ENCODE measurements at places on chromosomes 1 and 21.

GRCh38 chr1:70909262-70909822, 138.3 kb downstream of the PTGER3 start:
- no peak for DNase-seq

GRCh38 chr1:177937174-177937770, 32.6 kb downstream of the SEC16B start:
- no peak for DNase-seq

DNA sequence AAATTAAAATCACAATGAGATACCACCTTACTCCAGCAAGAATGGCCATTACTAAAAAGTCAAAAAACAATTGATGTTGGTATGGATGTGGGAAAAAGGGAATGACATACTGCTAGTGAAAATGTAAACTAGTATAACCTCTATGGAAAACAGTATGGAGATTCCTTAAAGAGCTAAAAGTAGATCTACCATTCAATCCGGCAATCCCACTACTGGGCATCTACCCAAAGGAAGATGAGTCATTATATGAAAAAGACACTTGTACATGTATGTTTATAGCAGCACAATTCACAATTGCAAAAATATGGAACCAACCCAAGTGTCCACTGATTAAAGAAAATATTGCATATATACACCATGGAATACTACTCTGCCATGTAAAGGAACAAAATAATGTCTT, 37.2 kb downstream of the SUSD4 start:
- DNase-seq = no peak

DNA sequence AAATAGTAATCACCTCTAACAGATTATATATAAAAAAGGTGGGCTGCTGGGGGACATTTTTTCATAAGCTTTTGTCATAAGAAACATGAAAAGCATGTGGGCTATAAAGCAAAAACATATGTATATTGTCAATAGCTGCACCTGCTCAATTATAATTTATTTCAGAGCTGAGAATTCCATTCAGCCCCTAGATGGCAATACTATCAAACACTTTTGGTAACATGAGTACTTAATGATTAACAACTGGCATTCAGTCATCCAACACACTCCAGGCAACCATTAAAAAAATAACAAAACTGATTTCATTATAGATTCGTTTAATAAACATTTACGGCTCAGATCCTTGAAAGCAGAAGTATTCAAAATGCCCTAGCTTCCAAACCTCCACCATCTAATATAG, 115.1 kb downstream of the KCTD3 start:
- DNase-seq = no peak

DNA sequence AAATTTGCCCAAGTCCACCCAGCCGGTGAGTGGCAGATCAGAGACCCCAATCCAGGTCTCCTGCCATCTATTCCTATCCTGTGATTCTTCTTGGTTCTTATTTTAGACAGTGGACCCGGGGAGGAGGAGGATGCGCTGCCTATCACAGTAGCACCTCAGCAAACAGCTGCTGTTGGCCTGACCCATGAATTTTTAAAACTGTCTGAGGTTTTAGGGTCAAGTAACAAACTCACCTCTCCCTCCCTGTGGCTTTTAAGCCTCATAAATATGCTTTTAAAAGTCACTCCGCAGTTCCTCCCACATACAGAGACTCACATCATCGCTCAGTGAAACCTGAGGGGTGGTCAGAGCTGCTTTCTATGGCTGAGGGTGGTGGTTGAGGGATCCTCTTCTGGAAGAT, 128.6 kb downstream of the NAV1 start:
- no peak for DNase-seq

DNA sequence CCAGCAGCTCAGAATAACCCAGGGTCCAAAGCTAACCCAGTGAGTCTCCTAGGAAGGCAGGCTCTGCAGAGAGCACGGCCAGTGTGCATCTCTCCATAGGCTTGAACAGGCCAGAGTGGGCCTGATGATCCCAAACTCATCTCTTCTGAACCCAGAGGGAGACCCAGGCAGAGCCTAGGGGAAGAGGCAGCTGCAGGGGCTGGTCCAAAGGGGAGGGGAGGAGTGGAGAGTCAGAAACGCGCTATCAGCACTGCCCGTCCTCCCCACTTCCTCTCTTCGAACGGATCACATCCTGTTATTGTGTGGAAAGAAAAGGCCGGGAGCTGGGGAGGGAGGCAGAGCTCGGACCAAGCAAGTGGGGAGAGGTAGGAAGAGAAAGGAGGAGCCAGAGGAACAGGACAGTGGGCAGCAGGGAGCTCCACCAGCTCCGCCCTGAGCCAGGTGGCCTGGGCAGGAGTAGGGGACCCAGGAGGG, 20.2 kb downstream of the TAL1 start:
- DNase-seq = no peak

- DNase-seq = no peak
Measured at GRCh38 chr1:17597651-17598050, 58.2 kb downstream of the ARHGEF10L start.

GRCh38 chr1:226223157-226223785, at the start of gene MIXL1:
Gene MIXL1, plus strand, starts transcription at chr1:226223664. Its CDS starts 18 bp downstream, at chr1:226223682.
- DNase-seq = no peak

GRCh38 chr1:117606649-117607430, 992 bp downstream of the TENT5C start:
- DNase-seq = peak; percentile 96

DNA sequence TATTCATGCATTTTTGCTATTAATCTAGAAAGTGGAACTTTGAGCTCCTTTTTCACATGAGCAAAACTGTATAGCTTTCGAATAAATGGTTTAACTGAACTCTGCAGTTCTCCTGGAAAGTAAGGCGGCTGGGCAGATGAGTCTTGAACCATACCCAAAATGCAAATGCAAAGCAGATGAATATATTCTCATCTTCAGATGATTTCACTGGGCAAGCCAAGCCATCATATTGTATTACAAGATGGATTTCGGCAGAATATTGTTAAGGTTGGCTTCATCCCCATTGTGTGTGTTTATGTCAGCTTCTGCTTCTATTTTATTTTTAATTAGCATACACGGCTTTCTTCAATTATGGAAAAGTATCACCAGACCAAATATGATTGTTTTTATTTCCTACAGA, 209.6 kb downstream of the GREM2 start:
- no peak for DNase-seq

- DNase-seq = no peak
Measured at GRCh38 chr1:20981915-20982314, 194.8 kb downstream of the EIF4G3 start.

DNA sequence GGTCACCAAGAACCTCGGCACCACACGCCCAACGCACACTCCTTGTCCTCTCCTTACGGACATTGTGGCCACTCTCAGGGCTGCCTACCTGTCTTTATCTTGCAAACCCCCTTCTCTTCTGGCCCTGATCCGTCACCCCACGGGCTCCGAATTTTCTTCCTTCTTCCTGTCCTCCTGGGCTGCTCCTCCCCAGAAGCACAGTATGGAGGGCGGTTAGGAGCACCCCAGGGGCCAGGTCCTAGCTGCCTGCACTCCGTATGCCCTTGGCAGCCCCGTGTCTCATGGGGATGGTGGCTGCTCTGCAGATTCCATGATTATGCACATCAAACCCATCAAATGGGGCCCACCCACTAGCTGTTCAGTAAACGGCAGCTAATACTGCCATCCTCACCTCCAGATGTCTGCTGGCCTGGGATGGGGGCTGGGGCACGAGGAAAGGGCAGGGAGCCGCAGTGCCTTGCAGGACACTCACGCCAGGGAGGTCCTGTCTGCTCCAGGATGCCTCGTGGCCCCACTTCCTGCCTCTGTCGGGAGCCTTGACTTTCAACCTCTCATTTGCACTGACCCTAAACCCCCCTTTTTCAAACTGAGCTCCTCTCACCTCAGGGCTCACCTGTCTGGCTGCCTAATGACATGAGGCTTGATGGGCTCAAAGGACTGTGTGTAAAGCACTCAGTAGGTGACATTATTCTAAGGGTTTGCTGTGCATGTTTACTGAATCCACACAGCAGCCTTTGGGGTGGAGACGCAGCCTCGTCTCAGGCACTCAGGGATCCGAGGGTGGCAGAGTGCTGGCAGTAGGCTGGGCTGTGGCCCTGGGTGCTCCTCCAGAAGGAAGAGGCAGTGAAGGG, 4.4 kb downstream of the TTC34 start:
- no peak for DNase-seq

DNA sequence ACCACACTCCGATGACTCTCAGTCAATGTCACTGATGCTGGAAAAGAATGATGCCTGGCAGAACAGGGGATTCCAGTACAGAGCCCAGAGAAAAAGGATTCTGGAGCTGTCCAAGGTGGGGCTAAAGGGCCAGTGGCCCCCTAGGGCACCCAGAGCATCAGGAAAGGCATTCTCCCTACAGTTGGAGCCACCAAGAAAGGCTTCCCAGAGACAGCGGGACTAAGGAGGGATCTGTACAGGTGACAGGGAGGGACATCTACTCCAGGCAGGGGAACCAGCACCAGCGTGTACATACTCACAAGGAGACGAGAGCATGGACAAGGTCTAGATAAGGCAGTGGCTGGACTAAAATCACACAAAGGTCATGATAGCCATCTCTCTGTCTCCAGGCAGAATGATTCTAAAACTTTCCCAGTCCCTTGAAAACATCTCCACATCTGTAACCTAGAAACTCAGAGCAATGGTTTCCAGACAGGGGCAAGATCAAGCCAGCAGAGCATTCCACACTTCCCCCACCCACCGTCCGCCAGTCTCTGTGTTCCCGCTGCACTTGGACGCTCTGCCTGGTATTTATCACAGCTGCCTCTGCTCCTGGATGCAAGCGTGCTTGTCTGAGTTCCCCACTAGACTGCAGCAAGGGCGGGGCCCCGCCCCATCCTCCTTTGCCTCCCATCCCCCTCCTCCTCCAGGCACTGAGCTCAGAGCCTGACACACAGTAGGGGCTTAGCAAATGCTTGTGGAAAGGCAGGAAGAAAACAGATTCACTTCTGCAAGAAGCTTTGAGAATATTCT, 111.6 kb upstream of the ZC3H12A start:
- no peak for DNase-seq

DNA sequence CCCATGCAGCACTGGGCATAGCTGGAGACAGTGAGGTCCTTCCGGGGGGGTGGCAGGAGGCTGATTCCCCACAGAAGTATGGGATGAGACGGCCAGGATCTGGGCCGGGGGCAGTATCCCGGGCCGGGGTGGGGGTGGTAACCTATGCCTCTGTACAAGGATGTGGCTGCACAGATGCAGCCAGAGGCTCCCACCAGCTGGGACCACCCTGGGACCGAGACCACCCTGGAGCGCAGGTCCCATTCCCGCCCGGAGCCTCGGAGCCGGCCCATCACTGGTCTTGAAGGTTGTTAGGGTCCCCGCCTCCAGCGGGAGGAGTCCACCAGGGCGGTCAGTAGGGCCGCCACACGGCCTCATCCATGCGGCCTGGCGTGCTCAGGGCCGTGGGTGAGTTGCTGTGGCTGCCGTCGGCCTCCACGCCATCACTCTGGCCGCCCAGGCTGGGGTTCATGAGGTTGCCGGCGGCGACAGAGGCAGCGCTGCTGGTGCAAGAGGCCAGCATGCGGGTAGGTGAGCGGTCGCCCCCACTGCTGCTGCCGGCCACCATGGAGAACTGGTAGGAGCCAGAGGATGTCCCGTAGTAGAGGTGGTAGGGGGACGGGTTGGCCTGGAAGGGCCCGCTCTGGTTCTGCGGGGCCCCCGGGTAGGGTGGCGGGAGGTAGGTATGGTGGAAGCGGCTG, 28.1 kb downstream of the RUNX3 start:
- DNase-seq = no peak

GRCh38 chr1:181685211-181685610, 201.9 kb downstream of the CACNA1E start:
- no peak for DNase-seq

- no peak for DNase-seq
Measured at GRCh38 chr1:45258059-45258650, 51.8 kb upstream of the ZSWIM5 start.

DNA sequence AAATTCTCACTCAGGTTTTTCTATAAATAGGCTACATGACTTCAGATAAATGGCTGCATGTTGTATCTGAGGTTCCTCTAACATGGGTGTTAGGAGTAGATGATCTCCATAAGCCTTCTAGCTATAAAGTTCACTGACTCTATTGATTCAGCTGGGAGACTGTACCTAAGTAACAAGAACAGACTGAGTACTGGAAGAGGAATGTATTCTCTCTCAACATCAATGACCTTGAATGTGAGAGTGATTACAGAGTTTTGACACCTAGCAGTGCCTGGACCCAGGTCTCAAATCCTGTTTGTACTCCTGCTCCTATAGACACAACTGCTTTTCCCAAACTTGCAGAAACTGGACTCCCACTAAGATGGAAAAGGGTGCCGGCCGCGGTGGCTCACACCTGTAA, 8.6 kb upstream of the SLC19A2 start:
- no peak for DNase-seq

GRCh38 chr1:33655496-33655895, 183.1 kb downstream of the ZSCAN20 start:
- DNase-seq = peak; percentile 49

DNA sequence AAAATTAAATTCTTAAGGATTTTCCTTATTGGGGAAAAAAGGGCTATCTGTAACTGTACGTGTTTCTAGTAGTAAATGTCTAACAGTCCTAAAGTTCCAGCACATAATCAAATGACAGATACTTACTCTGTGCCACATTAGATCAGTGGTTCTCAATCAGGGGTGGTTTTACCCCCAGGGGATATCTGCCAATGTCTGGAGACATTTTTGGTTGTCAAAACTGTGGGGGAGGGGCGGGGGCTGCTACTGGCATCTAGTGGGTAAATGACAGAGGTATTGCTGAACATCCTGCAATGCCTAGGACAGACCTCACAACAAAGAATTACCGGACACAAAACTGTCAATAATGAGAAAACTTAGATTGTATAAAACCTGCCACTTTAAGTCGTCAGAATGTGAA, 33.4 kb upstream of the PTPRC start:
- DNase-seq = no peak

GRCh38 chr1:233615571-233615970, 1.7 kb downstream of the KCNK1 start:
- no peak for DNase-seq

Measured in vagina (tissue), 2 donors.